CD8-positive, alpha-beta memory T cell (primary cell): ENCODE measurements at places on chromosomes 4 and X.

DNA sequence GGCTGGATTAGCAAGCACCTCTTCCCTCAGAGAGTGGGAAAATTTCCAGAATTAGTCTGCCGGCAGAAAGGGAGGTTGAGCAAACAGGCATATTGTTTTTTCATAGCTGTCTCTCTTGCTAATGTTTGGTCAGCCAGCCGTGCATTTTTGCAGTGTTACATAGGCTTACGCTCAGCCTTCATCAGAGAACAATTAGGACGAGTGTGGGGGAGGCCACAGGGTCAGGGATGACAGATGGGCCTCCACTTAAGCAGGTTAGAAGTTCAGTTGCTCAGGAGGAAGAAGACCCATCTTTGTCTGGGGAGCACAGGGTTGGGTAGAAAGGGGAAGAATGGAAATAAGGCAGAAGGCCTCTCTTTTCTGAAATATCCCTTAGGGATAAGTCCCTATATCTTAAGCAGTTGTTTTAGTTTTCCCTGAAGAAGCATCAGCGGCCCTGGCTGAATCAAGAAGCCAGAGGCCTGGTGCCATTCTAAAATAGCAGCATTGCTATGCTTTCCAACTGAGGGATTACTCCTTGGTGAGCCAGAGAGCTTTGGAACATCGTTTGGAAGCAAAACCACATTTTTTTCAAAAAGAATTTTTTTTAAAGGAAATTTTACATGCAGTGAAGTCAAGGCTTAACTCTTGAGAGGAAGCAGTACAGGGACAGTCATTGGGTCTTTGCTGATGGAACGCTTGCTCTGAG lies 118.8 kb downstream of the SMIM20 start:
- DNase-seq, result no peak
- no peak overlapping the region for H3K27ac ChIP-seq
- H3K36me3 ChIP-seq, result no peaks in the 10 kb centered on the region
- no peaks in the 10 kb centered on the region for H3K4me1 ChIP-seq
- no peaks in the 10 kb centered on the region for H3K27me3 ChIP-seq

DNA sequence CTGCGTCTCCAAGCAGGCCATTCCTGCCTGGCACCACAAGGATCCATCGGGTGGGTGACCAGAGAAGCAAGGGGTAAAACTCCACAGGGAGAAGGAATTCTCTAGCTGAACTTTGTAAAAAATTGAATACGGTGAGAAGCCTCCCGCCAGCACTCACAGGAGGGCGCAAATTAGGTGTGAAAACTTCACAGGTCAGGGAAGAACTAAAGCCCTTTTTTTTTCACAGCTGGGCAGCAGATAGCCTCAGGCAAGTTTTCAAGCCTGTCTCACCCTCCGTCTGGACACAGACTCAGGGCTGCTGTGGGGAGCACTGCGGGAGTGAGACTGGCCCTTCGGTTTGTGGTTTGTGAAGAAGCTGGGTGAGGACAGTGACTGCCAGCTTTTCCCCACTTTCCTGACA lies 224.1 kb upstream of the FGF16 start:
- no peaks in the 10 kb centered on the region for H3K27me3 ChIP-seq
- H3K4me3 ChIP-seq, result no peak overlapping the region
- no peaks in the 10 kb centered on the region for H3K4me1 ChIP-seq
- no peaks in the 10 kb centered on the region for H3K36me3 ChIP-seq

DNA sequence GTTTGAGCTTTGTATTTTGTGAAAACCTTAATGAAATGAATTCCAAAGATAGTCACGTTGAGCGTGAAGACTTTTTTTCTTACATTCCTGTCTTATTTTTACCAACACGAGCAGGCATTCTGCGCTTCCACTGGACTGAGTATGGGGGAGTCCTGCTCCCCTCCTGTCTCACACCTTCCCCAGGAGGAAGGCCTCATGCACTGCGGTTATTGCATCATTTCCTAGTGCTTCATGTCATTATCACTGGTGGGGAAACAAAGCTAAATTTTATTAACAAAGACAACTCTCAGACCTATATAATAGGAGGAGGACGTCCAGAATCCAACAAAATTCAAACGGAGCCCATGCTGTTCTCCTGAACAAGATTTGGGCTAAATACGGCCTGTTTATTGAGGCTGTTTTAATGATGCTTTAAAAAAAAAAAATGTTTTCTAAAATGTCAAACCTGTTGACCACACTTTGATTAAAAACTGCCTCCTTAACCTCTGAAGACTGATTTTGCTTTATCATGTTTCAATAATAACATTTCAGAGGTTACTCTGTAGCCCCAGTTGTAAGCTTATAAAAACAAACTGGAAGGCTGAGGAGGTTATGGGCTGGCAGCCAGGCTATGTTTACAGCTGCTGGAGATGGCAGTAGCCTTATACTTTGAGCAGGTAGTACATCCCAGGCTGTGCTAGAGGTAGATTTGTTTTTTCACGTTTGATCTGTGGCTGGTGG lies 118.0 kb downstream of the SOWAHB start:
- no peak overlapping the region for H3K27ac ChIP-seq
- H3K4me1 ChIP-seq, result no peaks in the 10 kb centered on the region
- no peaks in the 10 kb centered on the region for H3K27me3 ChIP-seq

GRCh38 chrX:151984328-151984727 lies 9.9 kb upstream of the GABRE start:
- H3K27me3 ChIP-seq, result no peaks in the 10 kb centered on the region
- H3K4me3 ChIP-seq, result no peak overlapping the region
- no peaks in the 10 kb centered on the region for H3K36me3 ChIP-seq

GRCh38 chr4:120017939-120018692 lies 48.5 kb downstream of the MAD2L1 start:
- H3K27me3 ChIP-seq, result no peaks in the 10 kb centered on the region
- H3K36me3 ChIP-seq, result no peaks in the 10 kb centered on the region
- DNase-seq, result no peak
- no peak overlapping the region for H3K27ac ChIP-seq

- H3K4me3 ChIP-seq, result no peak overlapping the region
- DNase-seq, result no peak
- H3K36me3 ChIP-seq, result no peaks in the 10 kb centered on the region
- no peaks in the 10 kb centered on the region for H3K27me3 ChIP-seq
- no peak overlapping the region for H3K27ac ChIP-seq
These were observed 605.4 kb upstream of the GNPDA2 start for GRCh38 chr4:45331802-45332201.

DNA sequence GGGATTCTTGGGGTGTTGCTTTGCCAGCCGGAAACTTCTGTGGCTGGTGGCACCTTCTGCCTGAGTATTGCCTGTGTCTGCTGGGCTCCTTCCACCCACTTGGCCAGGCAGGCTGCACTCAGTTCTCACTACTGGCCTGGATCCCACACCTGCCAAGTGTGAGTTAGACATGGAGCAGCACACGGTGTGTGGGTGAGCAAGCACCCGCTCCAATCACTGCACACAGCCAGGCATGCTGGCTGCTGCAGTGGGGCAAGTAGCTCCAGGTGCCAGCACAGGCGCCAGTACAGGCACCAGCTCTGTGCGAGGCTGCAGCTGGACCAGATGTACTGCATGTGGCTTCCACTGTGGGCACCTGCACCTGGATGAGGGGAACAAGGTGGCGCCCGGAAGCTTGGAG lies 23.9 kb downstream of the DCUN1D4 start:
- peaks cover 20% of the 10 kb centered on the region for H3K36me3 ChIP-seq
- no peaks in the 10 kb centered on the region for H3K4me1 ChIP-seq
- DNase-seq, result no peak

DNA sequence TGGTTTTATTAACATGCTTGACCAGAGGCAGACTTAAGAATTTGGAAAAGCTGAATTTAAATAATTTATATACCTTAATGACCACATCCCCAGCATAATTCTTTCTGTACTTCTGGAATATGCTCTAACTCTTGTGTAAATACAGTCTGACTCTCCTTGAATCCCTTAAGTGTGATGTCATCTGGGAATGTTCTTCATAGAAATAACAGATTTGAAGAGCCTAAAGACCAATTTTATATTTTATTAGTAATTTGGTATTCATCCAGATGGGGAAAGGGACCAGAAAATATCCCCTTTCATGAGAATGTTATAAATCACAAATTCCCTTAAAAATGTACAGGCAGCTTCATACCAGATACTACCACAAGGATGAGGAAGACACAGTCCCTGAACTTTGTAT lies 58.3 kb downstream of the KCNIP4 start:
- no peaks in the 10 kb centered on the region for H3K4me1 ChIP-seq
- no peak overlapping the region for H3K4me3 ChIP-seq
- H3K27me3 ChIP-seq, result no peaks in the 10 kb centered on the region
- no peak for DNase-seq

GRCh38 chrX:6614506-6614905 lies 79.6 kb upstream of the VCX3A start:
- H3K4me1 ChIP-seq, result no peaks in the 10 kb centered on the region
- DNase-seq, result no peak
- H3K4me3 ChIP-seq, result no peak overlapping the region
- no peak overlapping the region for H3K27ac ChIP-seq

GRCh38 chrX:11665168-11666111 lies at the start of gene ARHGAP6:
ARHGAP6 (minus strand) TSS chrX:11665920; CDS start chrX:11664828, 1,092 bp downstream.
- H3K4me3 ChIP-seq, result no peak within 1 kb of the TSS
- H3K27me3 ChIP-seq, result no peaks in the 10 kb centered on the region
- H3K36me3 ChIP-seq, result no peaks in the 10 kb centered on the region
- H3K27ac ChIP-seq, result no peak within 1 kb of the TSS
- H3K4me1 ChIP-seq, result no peaks in the 10 kb centered on the region

DNA sequence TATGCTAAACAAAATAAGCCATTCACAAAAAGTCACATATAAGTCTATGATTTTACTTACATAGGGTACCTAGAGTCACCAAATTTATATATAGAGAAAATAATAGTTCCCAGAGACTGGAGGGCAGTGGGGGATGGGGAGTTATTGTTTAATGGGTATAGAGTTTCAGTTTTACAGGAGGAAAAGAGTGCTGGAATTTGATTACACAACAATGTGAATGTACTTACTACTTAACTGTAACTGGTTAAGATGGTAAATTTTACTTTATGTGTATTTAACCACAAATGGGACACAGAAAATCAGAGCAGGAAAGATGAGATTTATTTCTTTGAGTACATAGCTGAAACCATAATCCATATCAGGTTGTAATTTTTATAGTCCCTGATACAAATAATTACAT lies 144.4 kb downstream of the TMA16 start:
- DNase-seq, result no peak
- no peaks in the 10 kb centered on the region for H3K36me3 ChIP-seq
- H3K4me3 ChIP-seq, result no peak overlapping the region
- H3K27ac ChIP-seq, result no peak overlapping the region
- H3K4me1 ChIP-seq, result no peaks in the 10 kb centered on the region

GRCh38 chr4:10421344-10422055 lies 35.7 kb downstream of the ZNF518B start:
- H3K36me3 ChIP-seq, result no peaks in the 10 kb centered on the region
- peaks cover 4% of the 10 kb centered on the region for H3K4me1 ChIP-seq
- H3K27ac ChIP-seq, result no peak overlapping the region
- no peak overlapping the region for H3K4me3 ChIP-seq
- DNase-seq, result no peak
- no peaks in the 10 kb centered on the region for H3K27me3 ChIP-seq

DNA sequence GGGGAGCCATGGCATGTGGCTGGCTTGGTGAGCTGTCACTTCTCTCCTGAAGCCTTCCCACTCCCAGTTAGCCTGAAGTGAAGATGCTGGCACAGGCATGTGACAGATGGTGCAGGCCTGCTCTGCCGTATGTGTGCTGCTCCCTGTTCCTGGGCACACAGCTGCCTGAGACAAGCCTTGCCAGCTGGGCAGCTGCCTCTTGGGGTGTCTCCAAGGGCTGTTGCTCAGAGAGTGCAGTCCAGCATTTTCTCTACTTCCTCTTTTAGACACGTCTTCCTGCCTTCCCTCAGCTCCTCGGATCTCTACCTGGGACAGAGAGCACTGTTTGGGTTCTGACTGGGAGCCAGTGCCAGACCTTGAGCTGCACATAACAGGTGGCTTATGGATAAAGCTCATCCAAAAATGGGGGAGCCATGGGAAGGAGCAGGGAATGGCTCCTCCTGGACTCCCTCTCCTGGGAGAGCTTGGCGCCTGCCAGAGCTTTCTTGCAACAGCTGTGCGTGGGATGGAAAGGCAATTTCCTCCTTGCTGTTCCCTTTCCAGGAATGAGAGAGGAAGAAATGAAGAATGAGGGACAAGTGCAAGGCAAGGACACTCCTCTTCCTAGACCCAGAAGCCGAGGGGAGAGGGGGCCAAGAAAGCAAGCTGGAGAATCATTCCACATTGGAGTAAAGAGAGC lies 132.9 kb downstream of the MSL3 start:
- H3K27me3 ChIP-seq, result no peaks in the 10 kb centered on the region
- no peaks in the 10 kb centered on the region for H3K36me3 ChIP-seq

GRCh38 chrX:26722666-26723428 lies 506.9 kb downstream of the MAGEB5 start:
- H3K27me3 ChIP-seq, result no peaks in the 10 kb centered on the region
- H3K4me3 ChIP-seq, result no peak overlapping the region
- H3K36me3 ChIP-seq, result no peaks in the 10 kb centered on the region
- DNase-seq, result no peak
- no peak overlapping the region for H3K27ac ChIP-seq

GRCh38 chrX:10052906-10053625 lies 85.9 kb downstream of the CLDN34 start:
- H3K4me3 ChIP-seq, result no peak overlapping the region
- no peak overlapping the region for H3K27ac ChIP-seq
- no peak for DNase-seq
- H3K36me3 ChIP-seq, result no peaks in the 10 kb centered on the region

- no peaks in the 10 kb centered on the region for H3K4me1 ChIP-seq
- H3K27ac ChIP-seq, result no peak overlapping the region
- H3K27me3 ChIP-seq, result no peaks in the 10 kb centered on the region
- no peak for DNase-seq
- no peak overlapping the region for H3K4me3 ChIP-seq
These were observed 11.4 kb upstream of the SLAIN2 start for GRCh38 chr4:48329976-48330375.

- no peaks in the 10 kb centered on the region for H3K36me3 ChIP-seq
- no peak overlapping the region for H3K27ac ChIP-seq
- H3K4me3 ChIP-seq, result no peak overlapping the region
- DNase-seq, result no peak
- H3K27me3 ChIP-seq, result no peaks in the 10 kb centered on the region
These were observed 15.8 kb upstream of the GRIA2 start for GRCh38 chr4:157204634-157205244.

DNA sequence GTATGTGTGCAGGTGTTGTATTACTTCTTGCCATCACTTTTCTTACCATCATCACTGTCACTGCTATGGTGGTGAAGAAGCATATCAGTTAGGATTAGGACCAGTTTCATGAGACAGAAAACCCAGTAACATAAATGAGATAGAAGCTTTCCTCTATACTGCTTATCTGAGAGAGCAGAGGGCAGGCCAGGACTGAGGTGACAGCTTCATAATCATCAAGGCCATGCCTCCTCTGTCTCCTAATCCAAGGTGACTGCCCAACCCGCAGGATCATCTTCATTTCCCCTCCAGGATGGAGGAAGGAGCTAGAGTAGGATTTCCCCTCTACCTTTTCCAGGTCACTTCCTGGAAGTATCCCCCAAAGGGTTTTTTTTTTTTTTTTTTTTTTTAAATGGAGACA lies 35.4 kb downstream of the TMEM131L start:
- H3K27me3 ChIP-seq, result no peaks in the 10 kb centered on the region
- H3K4me1 ChIP-seq, result peaks cover 80% of the 10 kb centered on the region
- H3K27ac ChIP-seq, result no peak overlapping the region
- H3K4me3 ChIP-seq, result no peak overlapping the region
- DNase-seq, result no peak

- peaks cover 52% of the 10 kb centered on the region for H3K4me1 ChIP-seq
- no peak overlapping the region for H3K27ac ChIP-seq
- no peak for DNase-seq
- no peaks in the 10 kb centered on the region for H3K36me3 ChIP-seq
- H3K27me3 ChIP-seq, result no peaks in the 10 kb centered on the region
- no peak overlapping the region for H3K4me3 ChIP-seq
These were observed 431.6 kb downstream of the INPP4B start for GRCh38 chr4:142414366-142414990.

GRCh38 chr4:24266951-24267722 lies 317.2 kb downstream of the DHX15 start:
- DNase-seq, result no peak
- H3K4me1 ChIP-seq, result no peaks in the 10 kb centered on the region
- H3K27me3 ChIP-seq, result no peaks in the 10 kb centered on the region
